ENCODE measurements at places on chromosomes 4 and X.

DNA sequence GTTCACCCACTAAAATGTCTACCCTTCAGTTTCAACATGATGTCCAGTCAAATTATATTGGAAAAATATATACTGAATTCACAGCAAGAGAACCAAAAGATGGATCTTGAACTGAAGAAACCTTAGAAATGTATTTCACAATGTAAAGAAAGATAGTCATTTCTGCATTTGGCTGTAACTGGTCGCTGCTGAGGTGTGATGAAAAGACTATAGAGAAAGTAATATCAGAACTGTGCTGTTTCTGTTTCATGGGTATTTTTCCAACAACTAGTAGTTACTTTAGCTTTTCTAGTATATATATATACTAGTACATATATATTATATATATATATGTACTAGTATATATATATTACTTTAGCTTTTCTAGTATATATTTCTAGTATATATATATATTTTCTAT is 91.3 kb downstream of the GPM6A start:
- no peak for DNase-seq

DNA sequence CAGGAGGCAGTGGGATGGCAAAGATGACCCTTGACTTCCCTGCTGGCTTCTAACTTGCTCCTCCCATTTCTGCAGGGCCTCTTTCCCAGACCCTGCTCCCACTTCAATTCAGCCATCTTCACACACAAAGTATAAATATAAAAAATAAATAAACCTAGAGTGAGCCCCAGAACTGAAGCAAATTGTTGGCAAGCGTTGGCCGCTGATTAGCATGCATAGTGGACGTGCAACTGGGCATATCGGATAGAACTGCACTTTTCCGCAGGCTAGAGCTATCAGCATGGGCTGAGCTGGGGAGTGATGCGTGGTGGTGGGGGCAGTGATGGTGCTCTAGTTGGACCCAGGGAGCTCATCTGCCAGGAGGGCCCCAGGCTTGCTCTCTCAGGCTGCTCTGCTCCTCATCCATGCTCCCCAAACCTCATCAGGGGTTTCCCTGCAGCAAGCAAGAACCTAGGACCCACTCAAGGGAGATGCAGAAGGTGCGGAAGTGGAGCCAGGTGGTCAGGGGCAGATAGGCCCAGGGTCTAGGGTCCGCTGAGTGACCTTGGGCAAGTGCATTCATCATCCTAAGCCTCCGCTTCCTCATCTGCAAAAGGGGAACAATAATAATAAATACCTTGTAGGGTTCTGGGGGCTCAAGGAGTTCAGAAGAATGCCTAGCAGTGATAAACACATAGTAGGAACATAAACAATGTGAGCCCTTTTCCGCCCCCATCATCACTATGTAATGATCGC is 146.8 kb upstream of the PJA1 start:
- DNase-seq, result no peak

DNA sequence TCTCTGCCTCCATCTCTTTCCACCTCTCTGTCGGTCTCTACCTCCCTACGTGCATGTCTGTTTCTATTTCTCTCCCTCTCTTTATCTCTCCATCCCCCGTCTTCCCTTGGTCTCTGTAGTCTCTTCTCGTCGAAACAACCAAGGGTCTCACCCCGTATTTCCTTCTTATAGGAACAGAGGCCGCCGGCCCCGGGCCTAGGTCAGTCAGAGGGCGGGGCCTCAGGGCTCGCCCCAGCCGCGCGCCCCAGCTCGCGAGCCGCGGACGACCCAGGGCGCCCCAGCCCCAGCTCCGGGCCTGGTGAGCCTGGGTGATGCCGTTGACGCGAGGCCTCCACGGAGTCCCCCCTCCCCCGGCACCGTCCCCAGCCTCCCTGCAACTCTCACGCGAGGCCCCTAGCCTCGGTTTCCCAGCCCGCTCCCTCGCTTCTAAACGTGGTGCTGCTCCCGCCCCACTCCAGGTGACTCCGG is 6.6 kb downstream of the TIMM17B start:
- no peak for DNase-seq

DNA sequence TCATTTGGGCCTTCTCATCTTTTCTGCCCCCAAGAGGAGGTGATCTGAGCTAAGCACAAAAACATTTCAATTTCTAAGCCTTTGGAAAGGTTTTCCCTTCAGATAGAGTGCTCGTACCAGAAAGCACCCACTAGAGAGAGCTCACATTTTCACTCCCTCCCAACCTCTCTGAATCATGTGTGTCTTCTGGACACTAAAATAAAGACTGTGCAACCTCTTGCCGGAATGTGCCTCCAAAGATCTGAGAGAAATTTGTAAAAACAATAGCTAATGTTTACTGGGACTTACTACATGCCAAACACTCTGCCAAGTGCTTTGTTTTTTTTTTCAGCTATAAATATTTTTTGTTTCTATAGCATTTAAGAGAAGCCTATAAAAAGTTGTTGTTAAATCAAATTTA is 120.6 kb upstream of the LNX1 start:
- DNase-seq, result no peak

GRCh38 chr4:94690851-94691254 is 66.9 kb upstream of the BMPR1B start:
- no peak for DNase-seq

DNA sequence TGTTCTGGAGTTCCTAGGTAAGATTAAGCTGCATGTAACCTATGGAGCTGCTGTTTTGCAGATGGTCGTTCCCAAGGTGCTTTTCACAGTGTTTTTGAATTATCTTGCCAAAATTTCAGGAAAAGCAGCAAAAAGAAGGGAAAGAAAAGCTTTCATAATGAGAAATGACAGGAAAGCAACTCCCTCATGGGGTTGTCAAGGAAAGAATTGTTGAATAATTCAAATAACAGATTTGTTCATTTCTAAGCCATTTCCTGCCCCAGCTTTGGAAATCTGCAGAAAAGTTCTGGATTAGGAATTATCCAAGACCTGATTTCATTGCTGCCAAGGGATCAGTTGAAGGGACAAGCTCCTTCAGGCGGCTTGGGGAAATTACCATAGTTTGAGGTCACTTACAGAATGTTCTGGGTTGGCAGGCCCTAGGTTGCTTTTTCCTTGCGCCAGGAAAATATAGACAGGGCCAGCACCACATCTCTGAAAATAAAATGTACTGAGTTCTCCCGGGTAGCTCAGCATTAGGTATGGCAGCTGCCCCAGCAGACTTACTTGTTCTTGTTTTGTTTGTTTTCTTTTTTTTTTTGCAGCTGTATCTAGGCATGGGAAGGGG is 354.7 kb downstream of the STIM2 start:
- no peak for DNase-seq

GRCh38 chr4:54659313-54659712 is 1.6 kb downstream of the KIT start:
- DNase-seq, result peak; percentile 23
